ENCODE measurements at places on chromosomes 16 and 17.

DNA sequence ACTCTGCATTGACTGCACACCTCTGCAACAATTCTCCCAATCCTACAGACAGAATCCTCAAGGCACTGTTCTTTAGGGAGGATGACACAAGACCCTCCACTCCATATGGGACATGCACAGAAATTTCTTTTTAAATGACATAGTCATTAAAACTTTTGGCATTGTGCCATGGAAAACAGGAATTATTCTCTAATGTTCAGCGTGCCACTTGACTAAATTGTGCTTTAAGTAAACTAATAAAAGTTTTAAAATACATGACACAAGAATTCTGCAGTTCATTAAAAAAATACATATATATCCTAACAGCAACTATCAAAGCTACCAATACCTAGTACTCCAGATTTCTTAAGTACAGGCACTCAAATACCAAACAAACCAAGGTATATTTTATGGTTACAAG lies 16.0 kb downstream of the CEP112 start:
- DNase-seq, result no peak

GRCh38 chr17:8797621-8798175 lies 1.5 kb downstream of the MFSD6L start:
- no peak for DNase-seq

DNA sequence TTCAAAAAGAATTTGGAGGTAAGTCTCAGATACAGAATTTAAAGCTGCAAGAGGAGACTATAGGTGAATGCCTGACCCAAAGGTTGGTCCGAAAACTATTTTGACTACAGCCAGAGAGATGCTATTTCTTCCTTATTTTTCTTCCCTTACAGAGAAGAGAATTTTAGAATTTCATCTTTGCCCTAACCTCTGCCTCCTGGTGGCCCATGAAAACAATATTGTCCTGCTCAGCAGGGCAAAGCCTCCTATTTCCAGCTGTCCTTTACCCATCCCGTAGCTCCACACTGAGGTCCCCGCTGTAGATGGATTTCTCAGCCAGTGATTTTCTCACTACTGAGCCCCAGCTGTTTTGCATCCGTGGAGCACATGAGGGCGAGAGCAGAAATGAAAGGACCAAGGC lies 24.6 kb downstream of the HOXB1 start:
- DNase-seq, result no peak

DNA sequence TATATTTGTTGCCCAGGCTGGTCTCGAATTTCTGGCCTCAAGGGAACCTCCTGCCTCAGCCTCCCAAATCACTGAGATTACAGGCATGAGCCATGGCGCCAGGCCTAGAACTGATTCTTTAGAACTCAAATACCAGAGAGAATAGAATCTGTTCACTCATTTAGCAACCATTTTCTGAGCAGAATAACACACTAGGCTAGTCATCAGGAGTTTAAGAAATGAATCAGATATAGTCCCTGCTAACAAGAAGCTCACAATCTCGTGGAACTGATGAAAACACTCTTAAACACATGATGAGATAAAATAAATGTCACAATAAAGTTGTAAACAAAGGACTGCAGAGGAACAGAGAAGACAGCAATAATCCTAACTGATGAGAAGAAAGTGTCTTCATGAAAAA lies 55.8 kb upstream of the ADCY9 start:
- DNase-seq, result no peak

DNA sequence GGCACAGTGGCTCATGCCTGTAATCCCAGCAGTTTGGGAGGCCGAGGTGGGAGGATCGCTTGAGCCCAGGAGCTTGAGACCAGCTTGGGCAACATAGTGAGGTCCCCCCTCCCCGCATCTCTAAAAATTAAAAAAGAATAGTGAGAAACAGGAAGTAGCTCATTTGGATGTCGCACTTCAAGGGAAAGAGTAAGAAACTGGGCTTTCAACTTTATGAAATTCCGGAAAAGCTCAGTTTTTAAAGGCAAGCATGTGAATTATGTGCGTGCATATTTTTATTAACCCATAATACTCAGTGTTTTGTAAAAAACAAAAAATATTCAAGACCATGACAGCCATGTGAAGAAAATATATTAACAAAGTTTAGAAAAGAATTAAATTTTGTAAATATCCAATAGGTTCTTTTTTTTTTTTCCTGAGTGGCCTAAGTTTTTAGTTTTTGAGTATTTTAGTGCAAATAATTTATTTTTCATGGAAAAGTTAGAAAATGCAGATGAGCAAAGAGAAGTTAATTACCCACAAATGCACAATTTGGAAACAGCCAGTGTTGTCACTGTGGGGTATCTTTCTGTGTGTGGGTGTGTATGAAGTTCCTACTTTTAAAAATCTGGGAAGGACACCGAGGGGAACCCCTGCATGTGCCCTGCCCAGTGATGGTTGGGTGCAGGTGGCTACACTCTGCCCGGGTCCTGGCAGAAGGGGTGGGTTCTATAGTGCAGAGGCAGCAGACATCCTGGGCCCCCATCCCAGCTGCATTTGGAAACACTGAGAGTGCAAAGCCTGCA lies 40.0 kb downstream of the CIBAR2 start:
- DNase-seq, result no peak

GRCh38 chr17:10183931-10184930 lies 14.2 kb downstream of the GAS7 start:
- no peak for DNase-seq

- DNase-seq, result no peak
These were observed 12.7 kb upstream of the ZG16 start for GRCh38 chr16:29765167-29766032.

GRCh38 chr16:25580041-25580440 lies 111.7 kb upstream of the HS3ST4 start:
- no peak for DNase-seq

DNA sequence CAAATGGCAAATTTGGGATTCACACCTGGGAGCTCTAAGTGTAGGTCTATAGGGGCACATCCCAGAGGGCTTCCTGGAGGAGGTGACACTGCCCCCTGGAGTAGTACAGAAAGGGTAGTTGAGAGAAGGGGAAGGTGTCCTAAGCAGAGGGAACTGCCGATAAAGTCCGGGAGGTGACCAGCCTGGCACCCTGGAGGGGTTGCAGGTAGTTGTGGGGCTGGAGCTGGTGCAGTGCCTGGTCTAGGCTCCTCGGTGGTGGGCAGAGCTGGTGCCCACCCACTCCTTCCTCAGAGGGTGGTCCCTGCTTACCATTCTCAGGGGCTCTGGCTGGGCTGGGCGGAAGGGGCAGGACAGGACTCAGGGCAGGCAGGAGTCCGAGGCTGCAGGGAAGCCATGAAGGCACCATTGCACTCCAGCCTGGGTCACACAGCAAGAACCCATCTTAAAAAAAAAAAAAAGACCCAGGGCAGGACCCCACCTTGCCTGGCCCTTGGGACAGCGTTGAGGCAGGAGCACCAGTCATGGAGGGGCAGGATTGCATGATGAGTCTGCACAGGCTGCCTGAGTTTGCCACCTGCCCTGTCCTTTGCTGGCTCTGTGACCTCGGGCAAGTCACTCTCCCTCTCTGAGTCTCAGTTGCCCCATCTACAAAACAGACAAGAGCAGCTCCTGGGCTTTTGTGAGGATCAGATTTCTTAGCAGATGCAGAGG lies 43.8 kb downstream of the LAT start:
- DNase-seq, result no peak

DNA sequence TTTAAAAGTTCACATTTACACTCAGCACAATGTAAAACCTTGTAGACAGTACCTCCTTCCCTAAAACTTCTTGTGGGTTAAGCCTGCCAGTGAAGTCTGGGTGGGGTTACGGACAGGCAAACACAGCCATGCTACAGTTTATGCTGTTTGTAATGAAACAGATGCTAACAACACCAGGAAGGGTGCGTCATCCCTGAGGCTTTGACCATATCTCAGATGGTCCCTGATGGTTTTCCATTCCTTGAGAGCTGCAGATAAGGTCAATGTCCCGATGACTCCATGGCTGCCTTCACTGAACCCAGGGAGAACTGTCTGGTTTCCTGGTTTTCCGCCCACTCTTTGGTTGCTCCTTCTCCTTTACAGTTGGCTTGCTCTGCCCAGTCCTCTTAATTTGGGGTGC lies 29.1 kb downstream of the GAS7 start:
- no peak for DNase-seq

DNA sequence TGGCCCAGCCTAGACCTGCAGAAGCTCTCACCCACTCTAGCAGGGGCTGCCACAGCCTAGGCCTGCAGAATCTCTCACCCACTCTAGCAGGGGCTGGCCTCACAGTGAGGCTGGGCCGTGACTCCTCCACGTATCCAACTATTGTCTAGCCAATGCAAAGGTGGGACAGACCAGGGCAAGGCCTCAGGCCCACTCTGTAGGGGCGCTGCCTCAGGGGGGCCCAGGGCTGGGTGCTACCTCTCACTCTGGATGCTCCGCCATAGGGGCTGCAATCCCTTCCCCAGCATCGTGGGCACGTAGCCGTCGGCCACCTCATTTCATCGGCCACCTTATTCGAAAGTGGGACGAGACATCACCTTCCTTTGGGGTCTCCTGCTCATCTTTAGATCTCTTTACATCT lies 51.7 kb downstream of the RPH3AL start:
- DNase-seq, result no peak

- no peak for DNase-seq
These were observed 23.6 kb upstream of the USP22 start for GRCh38 chr17:21066394-21066793.

- DNase-seq, result no peak
These were observed 15.9 kb downstream of the GNPTG start for GRCh38 chr16:1367486-1368174.

DNA sequence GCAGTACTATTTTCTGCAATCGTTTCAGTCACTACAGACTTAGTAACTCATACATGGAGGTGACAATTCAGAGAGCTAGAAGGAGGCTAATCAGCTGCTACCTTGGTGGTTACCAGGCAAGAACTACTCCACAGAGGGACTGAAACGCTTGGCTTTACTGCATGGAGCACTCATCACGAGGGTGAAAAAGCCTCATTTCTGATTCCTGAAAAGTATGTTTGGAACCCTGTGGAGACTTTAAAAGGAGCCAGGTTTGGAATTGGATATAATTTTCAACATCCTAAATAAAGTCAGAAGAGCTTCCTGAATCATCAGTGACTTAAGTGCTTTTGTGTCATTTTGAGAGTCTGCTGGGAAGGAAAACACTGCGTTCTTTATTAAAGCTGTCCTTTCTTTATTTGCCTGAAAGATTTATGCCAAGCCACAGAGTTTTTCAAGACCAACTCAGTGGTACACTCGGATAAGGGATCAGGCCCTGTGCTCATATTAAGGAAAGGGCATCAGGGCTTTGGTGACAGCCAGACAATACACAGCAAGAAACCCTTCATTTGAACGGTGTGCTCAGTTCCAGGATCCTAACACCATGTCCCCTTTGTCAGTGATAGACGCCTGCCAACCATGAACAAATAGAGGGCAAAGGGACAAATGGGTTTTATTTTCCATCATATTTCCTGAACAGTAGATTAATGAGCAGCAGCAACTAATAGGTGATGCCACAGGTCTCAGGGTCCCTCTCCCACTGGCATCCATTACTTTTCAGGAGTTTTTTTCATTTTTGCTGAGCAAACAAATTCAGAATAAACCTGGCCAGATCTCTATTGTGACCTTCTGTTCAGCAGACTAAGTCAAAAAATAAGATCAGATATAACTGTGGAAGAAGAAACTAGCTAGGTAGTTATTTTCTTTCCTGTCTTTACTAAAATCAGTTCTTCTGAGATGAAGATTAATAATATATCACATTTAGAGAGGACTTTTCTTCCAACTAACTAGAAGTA lies 80.5 kb upstream of the CLEC18B start:
- no peak for DNase-seq

DNA sequence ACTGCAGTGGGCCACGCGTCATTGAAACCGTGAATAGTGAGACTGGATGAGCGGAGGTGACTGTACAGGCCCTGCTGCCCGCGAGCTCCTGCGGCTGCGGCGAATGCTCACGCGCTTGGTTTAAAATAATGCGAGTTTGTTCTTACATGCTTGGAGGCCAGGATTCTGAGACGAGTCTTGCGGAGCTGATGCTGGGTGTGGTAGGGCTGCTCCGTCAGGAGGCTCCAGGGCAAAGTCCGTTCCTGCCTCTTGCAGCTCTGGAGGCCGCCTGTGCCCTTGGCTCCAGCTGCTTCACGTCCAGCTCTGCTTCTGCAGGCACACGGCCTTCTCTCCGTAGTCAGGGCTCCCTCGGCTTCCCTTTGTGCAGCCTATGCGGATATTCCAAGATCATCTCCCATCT lies 9.5 kb downstream of the ACSF3 start:
- no peak for DNase-seq

- peak; percentile 36 for DNase-seq
These were observed at the start of gene MTSS2 for GRCh38 chr16:70685938-70686375. TSS of gene MTSS2 (minus strand) at chr16:70686053. CDS start at chr16:70685791, 262 bp downstream.

DNA sequence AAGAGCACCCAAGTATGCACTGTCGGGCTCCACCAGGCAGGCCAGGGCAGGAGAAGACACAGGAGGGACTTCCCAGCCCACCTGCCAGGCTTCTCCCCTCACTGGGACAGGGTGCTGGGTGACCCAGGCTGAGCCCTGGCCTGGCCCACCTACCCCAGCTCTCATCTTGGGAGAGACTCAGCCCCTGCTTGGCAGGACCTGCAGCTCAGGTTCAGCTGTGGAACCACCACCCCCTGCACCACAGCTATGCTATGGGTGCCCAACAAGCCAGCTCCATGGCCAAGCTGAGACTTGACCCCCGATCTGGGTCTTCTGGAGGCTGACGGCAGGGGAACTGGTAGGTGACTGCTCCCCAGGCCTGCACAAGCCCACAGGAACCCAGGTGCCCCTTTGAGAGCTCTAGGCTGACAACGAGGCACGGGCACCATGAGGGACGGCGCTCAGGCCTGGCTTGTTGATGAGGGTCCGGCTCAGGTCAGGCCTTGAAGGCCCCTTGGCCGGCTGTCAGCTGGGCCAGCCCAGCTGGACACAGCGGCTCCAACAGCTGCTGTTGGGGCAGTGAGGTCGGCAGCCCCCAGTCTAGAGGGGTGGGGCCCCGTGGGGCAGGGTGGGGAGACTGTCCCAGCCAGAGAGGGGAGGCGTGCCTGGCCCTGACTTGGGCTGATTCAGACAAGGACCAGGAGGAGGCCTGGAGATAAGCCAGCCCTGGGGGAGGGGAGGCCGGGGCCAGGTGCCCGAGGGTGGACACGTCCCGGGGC lies 4.6 kb downstream of the RPUSD1 start:
- no peak for DNase-seq

- DNase-seq, result no peak
These were observed 197.4 kb upstream of the CACNG5 start for GRCh38 chr17:66637491-66637890.

- DNase-seq, result no peak
These were observed 403.3 kb upstream of the TNRC6C start for GRCh38 chr17:77555121-77555591.
